ENCODE measurements at places on chromosomes 3 and 15.

GRCh38 chr3:64489361-64490044 is 198.3 kb downstream of the ADAMTS9 start:
- DNase-seq: no peak

DNA sequence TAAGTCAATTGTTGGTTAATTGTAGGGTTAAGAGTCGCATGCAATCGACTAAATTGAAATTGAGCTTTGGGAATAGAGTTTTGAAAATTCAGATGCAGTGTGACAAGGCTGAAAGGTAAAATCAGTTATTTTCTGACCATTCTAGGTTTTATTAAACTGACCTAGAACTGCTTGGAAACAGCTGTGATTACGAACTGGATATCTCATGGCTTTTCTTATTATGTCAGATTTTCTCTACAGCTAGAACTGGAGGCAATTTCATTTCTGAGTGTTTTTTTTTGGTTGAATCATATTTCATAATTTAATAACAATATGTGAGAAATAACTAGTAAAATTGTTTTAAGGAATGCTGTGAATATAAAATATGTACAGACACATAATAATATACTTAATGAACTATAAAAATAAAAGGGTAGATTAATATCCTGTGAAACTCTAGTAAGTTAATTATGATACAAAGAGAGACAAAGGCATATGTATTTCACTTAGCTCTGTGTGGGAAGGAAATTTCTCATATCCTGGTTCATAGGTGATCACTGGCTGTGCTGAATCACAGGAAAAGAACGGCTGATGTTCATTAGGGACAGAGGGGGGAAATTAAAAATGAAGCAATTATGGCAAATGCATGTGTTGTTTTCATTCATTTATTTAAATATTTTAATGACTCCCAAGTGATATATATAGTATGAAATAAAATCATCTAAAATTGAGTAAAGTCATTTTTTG is 403.2 kb downstream of the ZIC1 start:
- no peak for DNase-seq

- DNase-seq: no peak
These were observed 201.4 kb downstream of the UBE3A start for GRCh38 chr15:25237291-25237978.

- DNase-seq: no peak
These were observed 189.8 kb upstream of the PROK2 start for GRCh38 chr3:71974786-71975185.

DNA sequence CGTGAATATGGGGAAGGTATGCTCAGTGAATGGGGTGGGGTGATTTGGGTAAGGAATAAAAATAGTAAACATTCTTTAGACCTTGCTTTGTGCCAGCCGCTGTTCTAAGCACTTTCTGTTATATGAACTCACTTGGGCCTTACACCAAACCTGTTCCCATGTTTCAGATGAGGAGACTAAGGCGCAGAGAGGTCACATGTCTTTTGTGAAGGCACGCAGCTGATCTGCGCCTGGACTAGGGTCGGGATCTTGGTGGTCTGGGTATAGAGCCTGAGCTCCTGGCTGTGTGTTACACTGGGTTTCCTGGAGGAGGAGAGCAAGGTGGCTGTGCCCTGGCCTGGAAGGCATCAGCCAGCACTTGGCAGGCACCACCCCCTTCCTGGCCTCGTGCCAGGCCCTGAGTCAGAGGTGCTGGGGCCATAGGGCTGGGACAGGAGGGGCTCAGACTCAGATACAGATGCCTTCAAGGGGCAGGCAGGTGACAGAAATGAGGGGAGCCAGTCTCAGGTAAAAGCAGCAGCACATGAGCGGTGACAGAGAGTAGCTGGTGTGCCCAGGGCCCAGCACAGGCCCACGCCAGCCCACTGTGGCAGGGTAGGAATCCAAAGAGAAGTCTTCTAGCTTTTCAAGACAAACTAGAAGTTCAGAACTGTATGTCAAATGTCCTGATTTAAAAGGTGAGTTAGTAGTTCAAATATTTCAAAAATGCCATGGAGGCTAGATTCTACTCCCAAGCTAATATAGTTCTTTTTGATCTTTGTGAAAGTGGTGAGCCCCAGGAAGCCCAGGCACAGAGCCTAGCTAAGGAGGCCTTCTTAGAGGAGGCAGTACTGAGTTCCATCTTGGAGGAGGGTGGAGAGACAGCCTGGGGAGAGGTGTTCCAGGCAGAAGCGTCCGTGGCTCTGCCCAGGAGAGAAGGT is 83.1 kb downstream of the DNAJB8 start:
- DNase-seq: no peak

DNA sequence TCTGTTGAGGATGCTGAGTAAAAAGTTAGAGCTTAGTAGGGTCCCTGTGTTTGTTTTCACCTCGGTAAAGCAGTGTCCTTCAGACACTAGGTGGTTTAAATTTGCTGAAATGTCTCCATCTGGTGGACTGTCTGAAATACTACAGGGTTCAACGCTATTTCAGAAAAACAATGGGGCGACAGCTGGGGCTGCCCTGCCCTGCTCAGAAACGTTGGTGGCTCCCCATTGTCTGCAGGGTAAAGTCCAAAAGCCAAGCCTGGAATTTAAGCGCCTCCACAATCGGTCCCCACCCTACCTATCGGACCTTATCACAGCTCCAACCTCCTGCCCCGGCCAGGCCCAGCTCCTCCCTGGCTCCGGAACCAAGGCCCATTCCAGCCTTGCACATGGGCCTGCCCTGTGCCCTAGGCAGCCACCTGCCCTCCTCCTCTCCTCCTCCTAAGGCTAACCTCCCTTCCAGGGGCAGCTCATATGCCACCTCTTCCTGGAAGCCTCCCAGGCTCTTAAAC is 4.3 kb upstream of the TSEN2 start:
- DNase-seq: peak; percentile 43

DNA sequence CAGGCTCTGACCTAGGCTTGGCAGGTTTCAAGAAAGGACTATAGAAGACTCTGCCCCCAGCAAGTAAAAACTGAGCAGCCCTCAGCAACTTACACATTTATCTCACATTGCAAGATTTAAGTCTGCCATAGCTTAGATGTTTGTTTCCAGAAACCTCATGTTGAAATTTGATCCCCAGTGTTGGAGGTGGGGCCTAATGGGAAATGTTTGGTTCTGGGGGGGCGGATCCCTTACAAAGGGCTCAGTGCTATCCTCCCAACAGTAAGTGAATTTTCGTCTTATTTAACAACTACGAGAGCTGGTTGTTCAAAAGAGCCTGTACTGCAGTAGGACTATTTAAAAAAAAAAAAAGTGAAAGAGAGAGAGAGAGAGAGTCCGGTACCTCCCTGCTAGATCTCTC is 125.2 kb upstream of the PROK2 start:
- no peak for DNase-seq

GRCh38 chr15:29935296-29936004 is 113.2 kb upstream of the TJP1 start:
- DNase-seq: no peak

GRCh38 chr3:133354721-133355120 is 45.1 kb upstream of the BFSP2 start:
- DNase-seq: no peak

DNA sequence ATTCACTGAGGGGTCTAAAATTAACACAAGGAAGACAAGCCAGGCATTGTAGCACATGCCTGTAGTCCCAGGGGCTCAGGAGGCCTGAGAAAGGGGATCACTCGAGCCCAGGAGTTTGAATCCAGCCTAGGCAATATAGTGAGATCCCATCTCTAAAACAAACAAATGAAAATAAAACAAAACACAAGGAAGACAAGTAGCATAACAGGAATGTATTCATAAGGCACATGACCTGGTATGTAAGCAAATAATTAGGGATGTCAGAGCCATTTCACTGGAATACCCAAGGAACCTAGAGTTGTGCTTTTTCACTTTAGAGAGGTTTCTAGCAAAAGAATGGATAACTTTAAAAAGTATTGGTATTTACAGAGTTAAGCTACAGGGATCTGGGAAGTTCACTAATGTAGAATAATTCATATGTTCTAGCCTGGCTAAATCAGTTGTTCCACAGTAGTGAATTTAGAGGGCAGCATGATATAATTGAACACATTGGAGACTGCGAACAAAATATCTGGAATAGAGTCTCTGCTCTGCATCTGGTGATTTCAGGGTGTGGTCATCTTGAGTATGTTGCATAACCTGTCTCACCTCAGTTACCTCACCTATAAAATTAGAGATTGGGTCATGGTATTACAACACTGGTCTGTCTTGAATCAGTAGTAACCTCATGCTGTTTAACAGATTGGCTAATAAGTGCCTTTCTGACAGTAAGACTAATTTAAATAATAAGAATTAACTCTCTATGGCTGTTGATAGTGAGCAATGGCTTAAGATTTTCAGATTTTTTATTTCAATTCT is 9.3 kb downstream of the GRAMD1C start:
- DNase-seq: no peak

DNA sequence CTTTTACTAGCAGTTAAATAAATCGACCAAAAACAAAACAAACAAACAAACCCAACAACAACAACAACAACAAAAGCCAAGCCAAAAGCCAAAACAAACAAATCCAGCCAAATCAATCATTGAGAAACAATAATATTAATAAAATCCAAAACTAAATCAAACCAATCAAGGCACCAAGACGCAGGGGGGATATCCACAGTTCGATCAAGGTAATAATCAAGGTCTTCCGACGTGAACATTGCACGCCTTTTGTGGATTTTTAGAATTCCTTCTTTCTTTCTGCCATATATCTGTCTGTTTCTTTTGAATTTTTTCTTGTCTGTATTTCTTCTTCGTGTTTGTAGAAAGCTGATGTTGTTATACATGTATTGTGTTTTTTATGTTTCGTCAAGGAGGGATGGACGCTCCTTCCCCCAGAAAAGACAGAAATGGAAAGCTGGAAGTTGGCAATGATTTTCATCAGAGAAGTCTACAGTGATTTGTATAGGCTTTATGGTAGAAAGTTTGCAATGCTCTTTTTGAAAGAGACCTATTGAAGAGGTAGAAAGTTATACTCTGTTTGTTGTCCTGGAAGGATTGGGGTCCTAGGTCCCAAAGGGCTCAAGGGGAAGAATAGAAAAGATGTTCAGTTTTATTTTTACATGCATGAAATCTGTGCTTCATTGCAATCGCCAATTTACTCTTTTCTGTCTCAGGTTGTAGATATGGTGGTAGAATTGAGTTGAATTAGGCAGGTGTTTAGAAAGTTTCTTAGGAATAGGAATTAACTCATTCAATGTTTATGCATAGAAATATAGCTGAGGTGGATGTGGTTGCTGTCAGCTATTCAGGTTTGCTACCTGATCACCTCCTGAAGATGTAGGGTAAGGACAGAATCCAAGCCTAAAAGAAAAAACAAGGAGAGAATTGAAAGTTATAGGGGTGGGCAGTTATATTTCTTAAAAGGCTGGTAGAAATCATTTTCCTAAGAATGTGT is 1.2 kb downstream of the ARPP21 start:
- no peak for DNase-seq

DNA sequence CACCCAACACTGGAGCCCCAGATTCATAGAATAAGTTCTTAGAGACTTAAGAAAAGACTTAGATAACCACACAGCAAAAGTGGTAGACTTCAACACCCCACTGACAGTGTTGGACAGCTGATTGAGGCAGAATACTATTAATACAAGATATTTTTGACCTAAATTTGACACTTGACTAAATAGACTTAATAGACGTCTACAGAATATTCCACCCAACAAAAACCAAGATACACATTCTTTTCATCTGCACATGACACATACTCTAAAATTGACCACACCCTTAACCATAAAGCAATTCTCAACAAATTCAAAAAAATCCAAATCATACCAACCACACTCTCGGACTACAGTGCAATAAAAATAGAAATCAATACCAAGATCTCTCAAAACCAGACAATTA is 179.8 kb upstream of the TPM1 start:
- DNase-seq: no peak

DNA sequence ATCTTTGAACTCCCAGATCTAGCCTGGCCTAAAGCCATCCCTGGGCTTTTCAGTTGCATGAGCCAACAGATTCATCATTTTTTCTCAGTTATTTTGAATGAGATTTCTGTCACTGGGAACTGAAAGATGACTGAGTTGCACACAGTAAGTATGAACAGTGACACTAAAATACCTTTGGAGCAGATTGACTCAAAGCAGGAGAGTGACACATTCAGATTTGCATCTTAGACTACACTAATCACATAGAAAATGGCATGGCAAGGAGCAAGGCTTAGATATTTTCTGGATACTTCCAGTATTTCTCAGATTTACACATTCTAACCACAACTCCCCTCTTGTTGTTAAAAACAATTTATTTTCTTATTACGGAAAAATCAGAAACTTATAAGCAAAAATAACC is 32.8 kb downstream of the SEC62 start:
- DNase-seq: no peak

- no peak for DNase-seq
These were observed 614.8 kb downstream of the ZIC1 start for GRCh38 chr3:148023994-148024393.

DNA sequence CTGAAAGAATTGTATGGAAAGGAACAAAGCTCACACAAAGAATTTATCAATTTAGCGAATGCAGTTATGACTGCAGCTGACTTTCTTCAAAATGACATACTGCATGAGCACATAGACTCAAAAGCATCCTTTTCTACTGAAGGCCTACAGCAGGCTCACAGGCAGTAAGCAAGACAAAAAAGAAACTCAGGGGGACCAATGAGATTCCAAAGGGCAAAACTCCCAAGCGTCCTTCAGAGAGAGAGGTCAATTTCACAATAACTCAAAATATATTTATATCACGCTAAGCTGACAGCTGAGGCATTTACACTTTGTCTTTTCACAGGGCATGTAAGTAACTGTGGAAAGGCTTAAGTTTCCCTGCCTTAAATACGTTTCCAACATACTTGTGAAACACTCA is 427.9 kb upstream of the RASGRP1 start:
- no peak for DNase-seq

DNA sequence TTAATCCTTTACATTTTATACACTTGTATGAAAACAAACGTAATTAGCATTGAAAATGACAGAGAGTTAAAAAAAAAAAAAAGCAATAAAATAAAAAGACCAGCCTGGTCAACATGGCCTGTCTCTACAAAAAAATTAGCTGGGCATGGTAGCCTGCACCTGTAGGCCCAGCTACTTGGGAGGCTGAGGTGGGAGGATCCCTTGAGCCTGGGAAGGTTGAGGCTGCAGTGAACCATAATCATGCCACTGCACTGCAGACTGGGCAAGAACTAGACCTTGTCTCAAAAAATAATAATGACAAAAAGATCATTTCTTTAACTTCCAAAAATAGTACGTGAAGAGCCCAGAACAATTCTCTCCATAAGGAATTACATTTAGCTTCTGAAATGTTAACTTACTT is 1.9 kb downstream of the SSR3 start:
- DNase-seq: no peak

GRCh38 chr3:126202276-126202675 is 21.9 kb upstream of the ALDH1L1 start:
- no peak for DNase-seq

- no peak for DNase-seq
These were observed 54.6 kb downstream of the CCR3 start for GRCh38 chr3:46296826-46297225.

- no peak for DNase-seq
These were observed 223.6 kb downstream of the CACNA2D3 start for GRCh38 chr3:54345847-54346375.

DNA sequence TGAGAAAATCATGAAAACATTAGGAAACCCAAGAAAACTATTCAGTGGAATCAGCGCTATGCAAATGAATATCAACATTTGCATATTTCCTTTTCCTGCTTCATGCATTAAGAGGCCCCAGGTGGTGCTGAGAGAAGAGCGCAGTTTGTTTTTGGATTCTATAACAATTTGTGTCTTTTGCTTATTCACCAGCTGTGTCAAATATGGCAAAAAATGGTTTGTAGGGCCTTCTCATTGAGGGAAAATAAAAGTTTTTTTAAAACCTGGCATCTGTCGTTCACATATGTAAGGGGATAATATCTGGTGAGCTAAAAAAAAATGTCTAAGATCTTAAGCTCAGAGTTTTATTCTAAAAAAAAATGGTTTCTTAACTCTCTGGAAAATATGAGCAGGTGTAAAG is 122.5 kb upstream of the ROBO2 start:
- no peak for DNase-seq

Data from foreskin melanocyte (primary cell).